ENCODE measurements at places on chromosomes 16 and 17.

- no peak for DNase-seq
These were observed 456.9 kb downstream of the TOX3 start for GRCh38 chr16:52090080-52090479.

DNA sequence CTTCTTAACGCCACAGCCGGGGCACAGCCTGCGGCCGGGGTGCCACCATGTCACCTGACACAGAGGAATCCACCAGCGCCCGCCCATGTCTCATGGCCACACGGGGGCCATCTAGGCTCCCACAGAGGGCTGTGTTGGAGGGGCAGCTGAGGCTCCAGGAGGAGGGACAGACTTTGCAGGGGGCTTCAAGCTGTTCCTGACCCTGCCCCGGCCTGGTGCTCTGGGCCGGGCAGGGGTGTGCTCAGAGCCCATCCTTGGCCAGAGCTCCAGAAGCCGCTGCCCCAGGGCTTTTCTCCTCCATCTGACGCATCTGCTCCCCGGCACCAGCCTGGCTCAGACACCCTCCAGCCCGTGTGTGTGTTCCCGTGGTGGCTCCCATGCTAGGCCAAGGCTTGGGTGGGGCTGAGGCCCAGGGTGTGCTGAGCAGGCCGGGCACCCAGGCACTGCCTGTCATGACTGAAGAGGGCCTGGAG, 7.8 kb upstream of the SLC38A10 start:
- DNase-seq, result no peak

GRCh38 chr17:28550858-28551257, 1.6 kb downstream of the UNC119 start:
- no peak for DNase-seq

DNA sequence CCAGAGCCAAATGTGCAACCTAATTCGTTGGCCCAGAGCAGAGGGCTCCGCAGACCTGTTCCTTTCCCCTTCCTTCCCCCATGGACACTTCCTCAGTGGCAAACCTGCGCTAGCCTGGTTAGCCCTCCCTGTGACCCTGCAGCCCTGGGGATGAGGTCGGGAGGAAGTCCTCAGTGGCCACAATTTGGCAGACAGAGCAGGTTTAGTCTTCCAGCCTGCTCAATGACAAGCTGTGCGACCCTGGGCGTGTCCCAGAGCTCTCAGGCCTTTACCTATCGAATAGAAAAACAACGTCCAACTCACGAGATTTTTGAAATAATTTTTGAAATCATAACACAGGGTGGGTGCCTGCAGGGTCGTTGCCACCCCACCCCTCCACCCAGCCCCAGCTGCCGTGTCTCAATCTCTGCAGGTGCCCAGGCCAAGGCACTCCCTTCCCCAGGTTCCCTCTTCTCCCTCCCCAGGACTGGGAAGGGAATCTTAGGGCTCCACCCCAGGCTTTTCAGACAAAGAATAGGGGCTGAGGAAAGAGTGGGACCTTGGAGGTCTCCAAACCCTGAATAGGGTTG, 1.4 kb downstream of the HBM start:
- DNase-seq, result no peak

GRCh38 chr16:49835161-49835777, 20.6 kb downstream of the ZNF423 start:
- no peak for DNase-seq

GRCh38 chr17:66275651-66276050, 26.8 kb upstream of the PRKCA start:
- peak; percentile 61 for DNase-seq

- no peak for DNase-seq
These were observed 177.2 kb downstream of the ABCC12 start for GRCh38 chr16:47978491-47979163.

DNA sequence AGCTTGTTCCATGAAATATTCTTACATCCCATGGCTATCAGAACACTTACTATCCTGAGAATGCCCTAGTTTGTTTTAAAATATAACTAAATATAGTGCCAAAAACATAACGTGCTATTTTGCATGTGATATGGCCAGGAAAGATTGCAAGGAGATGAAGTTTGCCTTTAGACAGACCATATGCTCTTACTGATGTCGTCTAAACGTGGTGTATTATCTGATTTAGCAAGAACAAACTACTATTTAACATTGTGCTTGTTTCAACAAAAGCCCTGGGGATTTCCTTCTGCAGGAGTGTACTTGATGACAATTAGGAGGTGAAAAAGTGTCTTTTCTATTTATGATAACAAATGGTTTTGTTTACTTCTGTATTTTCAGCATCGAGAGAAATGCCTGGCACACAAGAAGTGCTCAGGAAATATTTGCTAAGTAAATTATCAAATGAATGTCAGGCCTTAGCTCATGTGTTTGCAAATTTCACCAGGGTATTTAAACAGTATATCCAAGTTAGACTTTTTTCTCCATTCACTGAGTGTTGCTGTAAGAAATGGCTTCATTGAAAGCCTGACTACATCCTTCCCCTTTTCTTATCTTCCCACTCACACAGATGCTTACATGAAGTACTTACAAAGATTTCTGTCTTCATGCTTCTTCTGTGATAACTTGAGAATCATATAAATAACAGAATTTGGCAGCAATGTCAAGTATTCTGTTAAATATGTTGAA, 1033.6 kb downstream of the CDH8 start:
- DNase-seq, result no peak
